NCI-H1694 treated with DMSO at 0.1 percent for 48 hours (cell line): ENCODE measurements at places on chromosomes 4 and X.

DNA sequence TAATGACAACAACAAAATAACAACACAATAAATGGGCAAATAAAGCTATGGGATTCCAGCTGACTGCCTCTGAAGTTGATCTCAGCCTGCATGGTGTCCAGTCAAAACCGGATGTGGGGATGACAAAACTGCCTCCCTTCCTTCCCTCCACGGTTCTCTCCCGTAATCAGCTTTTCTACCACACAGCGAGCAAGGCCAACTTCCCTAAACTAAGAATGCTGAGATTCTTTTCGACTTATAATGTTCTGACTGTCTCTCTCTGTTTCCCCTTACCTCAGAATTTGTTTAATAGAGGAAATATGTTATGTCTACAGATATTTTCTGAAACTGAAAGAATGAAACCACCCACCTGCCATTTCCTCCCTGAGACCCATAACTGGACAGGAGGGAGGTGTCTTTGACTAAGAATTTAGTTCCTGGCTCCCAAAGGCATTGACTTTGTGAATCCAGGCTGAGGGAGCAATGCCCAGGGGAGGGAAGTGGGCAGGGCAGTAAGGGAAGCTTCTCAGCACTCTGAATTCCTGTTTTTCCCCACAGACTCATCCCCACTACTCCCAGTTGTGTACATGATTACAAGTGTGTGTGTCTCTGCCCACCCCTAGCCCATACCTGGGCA, 1.0 kb upstream of the TLR1 start:
- DNase-seq: no peak

- peak; percentile 9 for DNase-seq
Measured at GRCh38 chrX:101658661-101659491, 774 bp downstream of the ARMCX2 start.

DNA sequence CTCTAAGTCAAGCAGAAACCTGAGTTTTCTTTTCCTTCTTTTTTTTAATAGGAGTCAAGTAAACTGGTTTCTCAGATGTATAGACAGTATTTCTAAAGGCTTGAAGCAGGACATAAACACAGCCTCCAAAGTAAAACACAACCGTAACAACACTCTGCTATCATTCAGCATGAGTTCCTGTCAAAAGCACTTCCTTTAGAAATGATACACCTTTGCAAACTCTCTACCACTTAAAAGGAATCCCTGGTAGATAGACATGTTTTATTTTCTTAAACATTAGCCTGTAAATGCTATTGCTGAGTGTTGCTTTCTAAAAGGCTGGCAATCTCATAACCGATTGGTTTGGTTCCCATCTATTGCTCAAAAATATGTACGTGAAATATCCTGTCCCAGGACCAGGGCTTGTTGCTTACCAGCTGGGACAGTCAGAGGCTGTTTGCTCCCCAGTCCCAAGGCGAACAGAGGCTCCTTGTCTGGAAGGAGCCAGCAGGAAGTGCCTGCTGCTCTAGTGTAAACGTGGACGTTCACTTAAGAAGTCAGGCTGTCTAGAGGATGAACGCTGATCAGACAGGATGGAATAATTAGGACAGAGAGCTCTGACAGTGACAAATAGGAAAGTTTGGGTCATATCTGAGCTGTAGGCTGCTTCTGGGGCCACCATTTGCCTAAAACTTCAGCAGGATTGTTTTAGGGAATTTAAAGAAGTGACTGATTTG, 173.9 kb upstream of the KLF3 start:
- DNase-seq: no peak

- DNase-seq: no peak
Measured at GRCh38 chr4:13640149-13640940, 12.8 kb upstream of the BOD1L1 start.

- no peak for DNase-seq
Measured at GRCh38 chrX:19805046-19805690, 82.2 kb downstream of the SH3KBP1 start.

DNA sequence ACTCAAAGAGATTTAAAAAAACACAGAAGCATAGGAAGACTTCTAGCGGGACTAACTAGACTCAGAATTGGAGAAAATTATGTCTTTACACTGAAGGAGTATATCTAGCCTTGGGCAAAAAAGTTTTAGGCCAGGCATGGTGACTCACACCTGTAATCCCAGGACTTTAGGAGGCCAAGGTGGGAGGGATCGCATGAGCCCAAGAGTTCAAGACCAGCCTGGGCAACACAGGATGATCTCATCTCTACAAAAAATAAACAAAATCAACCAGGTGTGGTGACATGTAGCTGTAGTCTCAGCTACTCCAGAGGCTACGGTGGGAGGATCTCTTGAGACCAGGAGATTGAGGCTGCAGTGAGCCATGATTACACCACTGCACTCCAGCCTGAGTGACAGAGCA, 99.5 kb downstream of the NEUROG2 start:
- no peak for DNase-seq

DNA sequence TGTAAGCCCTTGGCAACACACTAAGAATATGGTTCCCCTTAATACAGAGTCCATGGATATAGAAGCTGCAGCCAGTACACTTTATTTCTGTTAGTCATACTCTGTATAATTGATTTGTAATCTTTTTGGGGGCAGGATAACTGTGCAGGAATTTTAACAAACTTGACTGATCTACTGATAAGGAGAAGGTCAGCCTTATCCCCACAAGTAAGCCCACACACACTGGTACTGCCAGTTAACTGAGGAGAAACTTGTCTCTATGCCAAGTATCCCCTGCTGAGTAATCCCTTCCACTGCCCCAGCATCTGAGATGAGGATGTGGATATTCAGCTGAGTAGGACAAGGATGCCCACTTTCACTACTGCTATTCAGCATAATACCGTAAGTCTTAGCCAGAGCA, 154.9 kb upstream of the CXXC4 start:
- DNase-seq: no peak

- DNase-seq: no peak
Measured at GRCh38 chr4:23828020-23828715, 61.7 kb downstream of the PPARGC1A start.

DNA sequence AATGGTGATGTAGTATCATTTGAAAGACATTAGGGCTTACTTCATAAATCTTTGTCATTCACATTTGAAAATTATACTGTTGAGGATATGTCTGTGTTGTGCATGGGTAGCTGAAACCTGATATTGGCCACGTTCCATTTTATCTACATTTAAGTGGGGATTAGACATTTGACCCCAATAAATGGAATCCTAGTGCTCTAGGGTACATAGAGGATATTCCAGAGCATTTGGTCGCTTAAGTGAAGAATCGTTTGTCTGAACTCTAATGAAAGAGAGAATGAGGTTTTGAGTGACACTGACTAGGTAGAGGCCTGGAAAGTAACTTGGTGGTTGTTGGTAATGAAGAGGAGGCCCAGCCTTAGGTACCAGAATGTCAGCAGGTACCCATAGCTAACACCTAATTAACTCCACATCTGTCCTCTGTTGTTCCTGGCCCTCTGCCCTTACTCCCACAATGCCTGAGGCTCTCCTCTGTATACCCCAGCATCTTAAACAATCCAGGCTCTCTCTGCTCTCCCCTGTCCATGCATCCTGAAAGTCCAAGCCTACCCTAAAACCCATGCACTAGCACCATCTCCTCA, 299.5 kb upstream of the KLF3 start:
- peak; percentile 36 for DNase-seq

GRCh38 chrX:29640106-29640505, 575.3 kb upstream of the MAGEB2 start:
- no peak for DNase-seq

DNA sequence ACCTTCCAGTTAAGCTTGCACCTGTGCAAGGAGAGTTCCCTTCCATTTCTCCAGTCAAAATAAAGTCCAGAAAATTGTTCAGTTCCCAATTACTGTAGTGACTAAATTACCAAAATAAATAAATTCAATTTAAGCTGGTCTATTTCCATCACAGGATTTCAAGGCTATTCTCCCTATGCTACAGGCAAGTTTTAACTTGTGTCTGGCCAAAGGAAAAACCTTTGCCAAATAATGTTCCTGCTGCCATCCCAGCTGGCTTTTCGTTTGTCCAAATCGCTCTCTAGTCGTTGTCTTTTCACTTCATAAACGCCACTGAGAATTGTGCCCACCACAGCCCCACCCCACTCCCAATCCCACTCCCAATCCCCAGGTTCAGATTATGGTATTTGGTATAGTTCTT, 2.4 kb downstream of the KCTD8 start:
- DNase-seq: no peak

- DNase-seq: no peak
Measured at GRCh38 chrX:137032341-137032694, 1.5 kb downstream of the GPR101 start.

GRCh38 chrX:14501327-14501726, 28.0 kb upstream of the GLRA2 start:
- no peak for DNase-seq

DNA sequence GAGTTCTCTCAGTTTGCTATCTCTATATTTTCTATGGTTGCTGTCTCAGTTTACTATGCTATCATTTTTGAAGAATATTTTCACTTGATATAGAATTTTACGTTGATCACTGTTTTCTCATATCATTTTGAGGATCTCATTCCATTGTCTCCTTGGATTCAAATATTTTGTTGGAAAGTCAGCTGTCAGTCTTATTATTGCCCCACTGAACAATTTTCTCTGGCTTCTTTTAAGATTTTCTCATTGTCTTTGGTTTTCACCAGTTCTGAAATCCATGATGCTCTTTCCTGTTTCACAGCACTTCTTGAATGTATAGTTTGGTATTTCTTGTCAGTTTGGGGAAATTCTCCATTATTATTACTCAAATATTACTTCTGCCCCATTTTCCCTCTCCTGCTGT, 81.1 kb downstream of the ENPP6 start:
- DNase-seq: no peak

DNA sequence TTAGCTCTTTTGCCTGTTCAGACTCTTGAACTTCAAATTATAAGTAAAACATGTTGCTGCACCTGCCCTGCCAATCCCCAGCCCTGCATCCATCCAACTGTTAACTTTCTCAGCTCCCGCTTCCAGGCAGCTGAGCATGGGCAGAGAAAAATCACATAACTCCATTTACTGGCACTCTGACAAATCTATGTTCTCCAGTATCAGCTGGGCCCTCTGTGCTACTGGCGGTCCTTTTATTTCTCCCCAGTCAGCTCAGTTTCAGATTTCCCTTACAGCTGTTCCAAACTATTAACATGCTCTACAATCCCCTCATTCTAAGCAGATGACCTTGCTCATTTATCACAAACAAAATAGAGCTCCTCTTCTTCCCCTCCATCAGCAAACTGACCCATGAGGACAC, 240.4 kb upstream of the TET2 start:
- peak; percentile 77 for DNase-seq

DNA sequence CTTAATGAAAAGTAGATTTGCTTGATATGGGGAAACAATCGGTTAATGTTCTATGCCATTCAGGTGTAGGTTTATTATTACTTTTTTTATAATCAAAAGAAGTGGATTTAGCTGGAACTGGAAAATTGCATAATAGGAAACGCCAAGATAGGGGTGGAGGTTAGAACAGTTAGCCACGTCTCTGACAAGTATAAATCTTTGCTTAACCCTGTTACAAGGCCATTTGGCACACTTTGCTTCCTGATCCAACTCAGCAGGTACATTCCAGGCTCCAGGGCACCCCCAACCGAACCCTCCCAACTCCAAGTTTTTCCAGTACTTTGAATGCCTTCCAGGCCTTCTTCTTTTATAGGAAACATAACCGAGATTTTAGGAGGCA, 50.6 kb upstream of the ACSL4 start:
- DNase-seq: no peak

DNA sequence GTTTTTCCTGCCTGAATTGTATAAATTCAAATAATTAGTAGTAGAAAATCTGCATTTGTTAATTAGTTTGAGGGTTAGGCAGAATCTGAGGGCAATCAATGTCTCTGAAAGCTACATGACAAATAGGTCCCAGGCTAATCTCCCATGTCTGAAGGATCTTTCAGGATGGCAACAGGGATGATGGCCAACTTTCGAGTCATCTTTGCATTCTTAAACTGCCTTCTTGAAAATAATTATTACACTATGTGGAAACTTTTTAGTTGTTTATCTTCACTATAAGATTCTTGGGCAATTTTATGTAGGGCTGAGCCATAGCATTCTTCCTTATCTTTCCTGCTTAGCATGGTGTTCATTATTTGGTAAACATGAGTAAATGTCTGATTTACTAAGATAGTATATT, 490.3 kb upstream of the EPHA5 start:
- DNase-seq: no peak

GRCh38 chrX:113594123-113594841, 753.7 kb upstream of the AMOT start:
- DNase-seq: no peak

GRCh38 chr4:109912706-109913595, at the start of gene EGF:
EGF (plus strand) TSS chr4:109912883; CDS start chr4:109913336, 453 bp downstream.
- DNase-seq: no peak

GRCh38 chr4:139265654-139266053, 14.4 kb downstream of the MGARP start:
- DNase-seq: no peak

DNA sequence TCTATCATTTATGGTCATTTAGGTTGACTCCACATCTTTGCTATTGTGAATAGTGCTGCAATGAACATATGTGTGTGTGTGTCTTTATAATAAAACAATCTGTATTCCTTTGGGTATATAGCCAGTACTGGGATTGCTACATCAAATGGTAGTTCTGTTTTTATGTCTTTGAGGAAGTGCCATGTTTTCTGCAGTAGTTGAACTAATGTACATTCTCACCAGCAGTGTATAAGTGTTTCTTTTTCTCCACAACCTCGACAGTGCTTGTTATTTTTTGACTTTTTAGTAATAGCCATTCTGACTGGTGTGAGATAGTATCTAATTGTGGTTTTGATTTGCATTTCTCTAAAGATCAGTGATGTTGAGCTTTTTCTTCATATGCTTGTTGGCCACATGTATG, 80.5 kb downstream of the ARHGAP6 start:
- DNase-seq: no peak

- no peak for DNase-seq
Measured at GRCh38 chrX:12790885-12791256, 341 bp upstream of the PRPS2 start.

DNA sequence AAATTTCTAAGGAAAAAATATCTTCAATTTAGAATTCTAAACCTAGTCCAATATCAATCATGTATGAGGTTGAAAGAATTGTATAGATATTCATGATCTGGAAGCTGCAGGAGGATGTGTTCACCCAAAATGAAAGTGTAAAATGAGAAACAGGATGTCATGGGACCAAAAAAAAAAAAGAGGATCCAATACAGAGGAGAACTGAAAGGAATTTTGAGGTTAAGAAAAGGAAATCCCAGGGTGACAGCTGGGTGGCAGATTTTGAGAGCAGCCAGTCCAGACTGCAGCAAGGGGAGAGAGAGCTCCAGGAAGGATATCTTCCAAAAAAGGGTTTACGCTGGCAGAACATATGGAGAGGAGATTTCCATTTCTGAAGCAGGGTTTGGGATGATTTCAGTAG, 38.9 kb downstream of the TLR10 start:
- no peak for DNase-seq

- DNase-seq: no peak
Measured at GRCh38 chr4:87304745-87305432, 17.8 kb downstream of the HSD17B13 start.

DNA sequence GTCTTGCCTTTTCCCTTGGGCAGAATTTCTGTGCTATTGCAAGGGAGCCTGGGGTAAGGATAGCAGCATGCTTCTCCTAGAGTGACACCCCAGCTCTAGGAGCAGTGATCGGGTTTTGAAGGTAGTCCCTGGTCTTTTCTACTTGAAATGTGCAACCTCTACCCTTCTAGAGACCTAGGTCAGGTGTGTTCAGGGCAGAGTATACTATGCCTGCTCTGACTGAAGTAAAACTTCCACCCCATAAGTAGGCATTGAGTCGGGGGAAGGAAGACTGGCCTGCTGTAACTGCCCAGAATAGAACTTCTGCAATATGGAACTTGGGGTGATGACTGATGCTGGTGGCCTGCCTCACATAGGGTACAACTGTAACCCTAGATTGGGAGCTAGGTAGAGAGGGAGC, 80.9 kb downstream of the ARHGAP36 start:
- no peak for DNase-seq
